Anterior cingulate cortex (tissue), 58 donors: ENCODE measurements at places on chromosomes 5 and 9.

DNA sequence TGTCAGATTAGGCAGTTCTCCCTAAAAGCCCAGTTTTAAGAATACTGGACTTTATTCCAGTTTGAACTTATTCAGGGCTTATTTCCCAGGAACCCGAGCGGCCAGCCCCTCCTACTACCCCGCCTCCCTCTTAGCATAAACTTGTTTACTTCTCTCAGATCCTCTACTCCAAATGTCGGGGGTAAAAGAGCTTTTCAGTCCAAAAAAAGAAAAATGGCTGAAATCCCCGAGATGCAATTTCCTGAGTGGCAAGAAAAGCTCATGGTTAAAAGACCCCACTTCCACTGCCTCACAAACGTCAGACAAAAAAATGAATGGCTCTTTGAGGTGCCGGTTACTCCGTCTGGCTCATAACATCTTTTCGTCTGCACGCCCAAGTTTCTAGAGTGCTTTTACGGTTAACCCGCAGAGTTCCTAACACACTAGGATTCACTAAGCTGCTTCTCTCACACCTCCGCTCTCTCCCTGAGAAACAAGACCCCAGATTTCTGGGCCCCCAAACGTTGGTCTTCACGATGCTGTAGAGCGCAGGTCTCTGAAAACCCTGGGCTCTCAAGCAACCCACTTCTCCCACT, 402 bp downstream of the BRD8 start:
- DNase-seq = no peak

DNA sequence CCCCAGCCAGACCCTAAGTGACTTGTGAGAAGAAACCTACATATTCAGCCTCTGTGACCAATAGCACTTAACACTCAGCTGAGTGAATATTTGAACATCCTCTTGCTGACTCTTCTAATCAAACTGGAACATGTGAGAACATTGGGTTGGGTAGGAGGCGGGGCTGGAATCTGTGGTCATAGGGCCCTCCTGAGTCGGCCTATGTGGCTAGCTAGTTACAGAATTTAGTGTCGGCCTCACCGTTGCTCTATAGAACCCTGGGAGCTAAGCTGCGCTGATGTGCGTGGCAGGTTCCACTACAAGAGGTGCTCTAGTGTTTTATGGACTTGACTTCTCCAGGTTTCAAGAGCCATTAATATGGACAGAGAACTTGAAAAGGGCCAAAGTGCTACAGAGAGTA, 138.8 kb downstream of the DROSHA start:
- no peak for DNase-seq

DNA sequence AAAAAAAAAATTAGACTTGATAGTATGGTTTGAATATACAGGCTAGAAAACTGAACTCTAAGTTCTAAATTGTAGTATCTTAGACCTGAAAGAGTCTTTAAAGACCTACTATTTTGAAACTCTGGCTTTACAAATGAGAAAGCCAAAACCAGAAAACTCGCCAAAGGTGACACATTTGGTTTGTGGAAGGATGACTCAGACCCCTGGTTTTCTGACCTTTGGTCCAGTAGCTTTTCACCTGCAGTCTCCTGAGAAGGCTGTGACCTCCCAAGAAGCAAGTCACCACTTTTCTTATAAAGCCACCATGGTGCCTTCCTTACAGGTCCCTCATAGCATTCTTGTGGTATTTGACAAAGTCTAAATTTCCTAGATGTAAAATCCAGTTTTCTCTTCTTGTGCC, 102.1 kb upstream of the CEP78 start:
- DNase-seq = no peak

GRCh38 chr5:33764786-33765185, 127.0 kb downstream of the ADAMTS12 start:
- DNase-seq = no peak

DNA sequence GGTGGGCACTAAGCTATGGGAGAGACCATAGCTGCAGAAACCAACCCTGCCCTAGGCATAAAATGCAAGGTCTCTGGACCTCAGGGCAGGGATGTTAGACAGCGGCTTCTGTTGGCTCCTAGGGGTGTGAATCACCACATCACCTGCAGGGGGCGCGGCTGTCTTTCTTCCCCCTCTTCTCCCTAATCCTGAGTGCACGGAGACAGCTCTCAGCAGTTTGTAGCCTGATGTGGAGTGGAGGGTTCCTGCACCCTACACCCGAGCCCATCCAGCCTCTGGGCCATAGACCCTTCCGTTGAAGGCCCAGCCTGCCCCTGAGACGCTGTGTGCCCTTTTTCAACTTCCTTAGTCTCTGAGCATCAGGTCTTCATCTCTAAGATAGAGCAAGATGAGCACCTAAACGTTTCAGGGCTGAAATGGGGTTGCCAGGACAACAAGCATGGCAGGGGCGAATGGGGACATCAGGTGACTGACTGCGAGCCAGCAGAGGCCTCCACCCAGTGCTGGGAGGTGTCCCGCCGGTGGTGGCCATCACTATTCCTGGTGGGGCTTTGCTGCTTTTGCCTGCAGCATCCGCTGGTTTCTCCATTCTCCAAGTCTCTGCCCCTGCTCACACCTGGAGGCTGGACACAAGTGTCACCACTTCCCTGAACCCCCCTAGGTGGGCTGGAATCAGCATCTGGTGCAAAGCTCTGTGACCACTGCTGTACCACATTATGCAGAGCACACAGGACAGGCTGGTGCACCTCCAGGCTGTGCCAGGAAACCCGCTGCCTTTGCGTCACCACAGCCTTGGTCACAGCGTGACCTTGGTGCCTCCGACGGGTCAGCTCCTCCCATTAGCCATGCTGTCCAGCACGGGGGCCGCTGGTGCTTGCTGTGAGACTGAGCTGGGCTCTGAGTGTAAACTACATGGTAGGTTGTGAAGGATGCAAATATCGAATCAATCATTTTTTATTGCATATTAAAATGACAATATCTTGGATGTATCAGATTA, 2.5 kb upstream of the SEC16A start:
- peak; percentile 55 for DNase-seq

- peak; percentile 2 for DNase-seq
Observed at GRCh38 chr9:121399883-121400607, 30.0 kb upstream of the STOM start.

GRCh38 chr5:142151436-142152383, 43.1 kb downstream of the NDFIP1 start:
- no peak for DNase-seq

GRCh38 chr9:17651725-17652124, 72.9 kb downstream of the SH3GL2 start:
- no peak for DNase-seq

GRCh38 chr5:120703918-120704587, 240.0 kb downstream of the PRR16 start:
- DNase-seq = no peak

DNA sequence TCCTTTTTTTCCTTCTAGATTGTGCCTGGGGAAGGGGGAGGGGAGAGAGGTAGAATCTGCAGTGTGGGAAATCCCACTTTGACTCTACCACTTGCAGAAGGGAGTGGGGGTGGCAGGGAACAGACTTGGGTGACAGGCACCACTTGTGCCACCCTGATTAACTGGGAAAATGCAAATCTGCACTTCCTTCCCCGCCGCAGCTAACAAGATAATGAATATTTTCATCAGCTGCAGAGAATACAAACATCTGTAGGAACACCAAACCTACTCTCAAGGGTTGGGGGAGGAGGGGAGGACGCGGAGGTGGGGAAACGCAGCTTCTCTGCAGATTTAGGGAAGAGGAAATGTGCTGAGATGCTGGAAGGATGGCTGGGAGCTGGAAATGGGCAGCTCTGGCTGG, 73.5 kb downstream of the TRIM32 start:
- DNase-seq = no peak

DNA sequence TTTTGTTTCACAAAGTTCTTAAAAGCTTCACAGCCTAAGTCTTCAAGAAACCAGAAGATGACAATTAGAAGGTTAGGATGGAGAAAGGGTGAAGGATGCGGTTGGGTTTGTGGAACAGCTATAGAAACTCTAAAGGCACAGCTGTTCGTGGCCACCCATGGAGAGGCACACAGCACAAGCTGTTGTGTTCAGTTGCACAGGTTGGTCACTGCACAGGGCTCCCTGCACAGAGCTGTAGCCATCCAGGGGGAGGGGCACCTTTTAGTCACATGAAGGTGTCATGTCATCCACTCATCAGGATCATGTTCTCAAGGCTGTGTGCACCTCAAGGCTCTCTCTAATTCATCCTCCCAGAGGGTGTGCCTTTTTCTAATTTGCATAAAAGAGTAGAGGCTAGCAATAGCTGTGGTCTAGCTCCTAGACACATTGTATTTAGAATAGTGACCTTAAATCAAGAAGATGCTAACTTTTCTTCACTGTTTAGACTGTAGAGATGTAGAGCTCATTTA, 5.0 kb upstream of the RASGRF2 start:
- no peak for DNase-seq

DNA sequence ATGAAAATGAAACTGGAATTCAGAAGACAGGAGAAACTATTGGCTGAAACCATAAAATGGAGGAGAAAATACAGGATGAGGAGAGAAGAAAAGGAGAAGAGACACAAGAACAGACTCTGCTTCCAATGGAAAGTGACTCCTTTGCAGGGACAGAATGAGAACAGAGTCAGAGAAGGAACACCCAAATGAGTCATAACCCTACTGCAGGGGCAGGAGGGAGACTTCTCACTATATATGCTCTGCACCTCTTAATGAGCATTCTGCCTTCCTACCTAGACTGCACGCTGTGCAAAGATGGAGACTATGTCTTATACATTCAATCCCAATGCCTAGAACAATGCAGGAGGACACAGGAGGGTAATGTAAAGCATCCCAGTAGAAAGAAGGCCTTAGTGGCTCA, 2.1 kb downstream of the SAXO1 start:
- no peak for DNase-seq

- DNase-seq = no peak
Observed at GRCh38 chr5:110013017-110013416, 323.3 kb downstream of the MAN2A1 start.

DNA sequence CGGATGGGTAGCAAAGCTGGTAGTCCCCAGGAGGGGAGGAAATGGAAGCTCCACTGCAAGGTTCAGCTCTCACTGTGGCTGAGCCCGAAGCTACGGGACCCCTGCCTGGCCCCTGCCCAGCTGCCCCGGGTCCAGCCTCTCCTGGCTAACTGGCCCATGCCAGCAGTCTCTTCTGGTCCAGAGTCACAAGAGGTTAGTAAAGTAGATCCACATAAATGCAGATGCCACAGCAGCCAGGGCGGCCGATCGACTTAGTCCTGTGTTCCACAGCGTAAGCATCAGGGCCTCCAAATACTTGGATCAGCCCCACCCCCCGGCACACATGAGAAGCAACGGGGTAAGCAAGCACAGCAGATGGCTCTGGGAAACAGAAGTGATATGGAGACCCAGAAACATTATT, 42.1 kb downstream of the MRPL36 start:
- no peak for DNase-seq

DNA sequence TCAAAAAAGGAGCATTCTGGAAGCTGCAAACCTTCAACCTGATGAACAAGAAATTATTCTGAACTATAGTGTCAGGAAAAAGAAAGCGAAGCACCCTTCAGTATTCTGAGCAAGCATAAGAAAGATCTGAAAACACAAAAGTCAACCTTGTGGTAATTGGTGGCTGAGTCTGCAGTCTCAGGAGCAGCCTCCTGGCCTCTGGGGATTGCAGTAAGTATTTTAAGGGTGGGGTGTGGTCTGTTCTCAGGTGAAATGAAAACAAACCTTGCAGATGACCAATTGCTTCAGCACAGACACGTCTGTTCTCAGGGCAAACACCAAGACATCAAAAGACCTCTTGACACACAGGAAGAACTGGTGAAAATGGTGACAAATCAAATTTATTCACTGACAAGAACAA, 147.8 kb upstream of the RAPGEF1 start:
- no peak for DNase-seq

GRCh38 chr5:83539463-83539790, 67.9 kb downstream of the VCAN start:
- DNase-seq = no peak

GRCh38 chr9:136238342-136238732, 7.3 kb downstream of the QSOX2 start:
- no peak for DNase-seq

- DNase-seq = peak; percentile 77
Observed at GRCh38 chr9:107749787-107750444, 260.3 kb upstream of the KLF4 start.

DNA sequence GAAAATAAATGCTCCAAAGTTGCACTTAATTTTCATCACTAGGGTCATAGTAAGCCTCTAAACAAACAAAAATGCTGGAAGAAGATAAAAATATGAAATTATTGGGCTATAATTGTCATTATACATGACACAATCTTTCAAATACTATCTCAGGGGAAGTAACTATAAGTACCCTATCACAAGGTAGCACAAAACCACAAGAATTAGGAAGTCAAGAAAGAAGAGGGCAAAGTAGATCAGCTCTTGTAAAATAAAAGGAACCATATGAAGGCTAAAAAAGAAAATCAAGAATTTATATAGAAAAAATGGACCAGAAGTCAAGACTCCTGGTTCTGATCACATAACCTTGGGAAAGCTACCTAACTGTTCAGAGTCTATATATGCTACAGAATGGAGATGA, 48.1 kb downstream of the DIAPH1 start:
- no peak for DNase-seq

GRCh38 chr5:152542741-152543140, 137.7 kb upstream of the NMUR2 start:
- DNase-seq = no peak

DNA sequence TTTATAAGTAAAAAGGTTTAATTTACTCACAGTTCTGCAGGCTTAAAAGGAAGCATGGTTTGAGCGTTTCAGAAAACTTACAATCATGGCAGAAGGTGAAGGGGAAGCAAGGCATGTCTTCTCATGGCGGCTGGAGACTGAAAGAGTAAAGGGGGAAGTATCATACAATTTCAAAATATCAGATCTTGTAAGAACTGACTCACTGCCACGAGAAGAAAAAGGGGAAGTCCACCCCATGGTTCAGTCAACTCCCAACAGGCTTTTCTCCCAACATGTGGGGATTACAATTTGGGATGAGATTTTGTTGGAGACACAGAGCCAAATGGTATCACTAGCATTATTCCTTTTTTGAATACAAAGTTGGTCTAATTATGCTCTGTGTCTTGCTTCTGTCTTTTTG, 627.9 kb upstream of the ST8SIA4 start:
- DNase-seq = no peak

DNA sequence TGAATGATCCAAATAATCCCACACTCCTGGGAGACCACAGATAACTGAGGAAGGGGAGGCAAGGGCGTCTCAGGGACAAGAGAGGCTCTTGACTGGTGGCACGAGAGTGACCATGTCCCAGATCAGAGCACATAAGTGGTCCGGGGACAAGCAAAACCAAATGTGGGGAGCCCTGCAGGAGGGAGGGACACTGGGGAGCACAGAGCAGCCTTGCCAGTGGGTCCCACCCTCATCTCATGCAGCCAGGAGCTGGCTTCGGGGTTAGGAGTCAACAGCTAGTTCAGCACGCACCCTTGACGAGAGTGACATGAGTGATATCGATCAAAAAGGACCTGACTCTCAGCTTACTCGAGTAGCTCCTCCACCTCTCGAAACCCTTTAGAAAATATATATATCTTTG, 16.5 kb upstream of the UBE2QL1 start:
- DNase-seq = no peak

- no peak for DNase-seq
Observed at GRCh38 chr9:129350143-129350935, 172.3 kb upstream of the IER5L start.

GRCh38 chr5:127254729-127255284, 35.8 kb upstream of the MEGF10 start:
- DNase-seq = no peak
